T-helper 17 cell (primary cell): ENCODE measurements at places on chromosomes 4 and X.

DNA sequence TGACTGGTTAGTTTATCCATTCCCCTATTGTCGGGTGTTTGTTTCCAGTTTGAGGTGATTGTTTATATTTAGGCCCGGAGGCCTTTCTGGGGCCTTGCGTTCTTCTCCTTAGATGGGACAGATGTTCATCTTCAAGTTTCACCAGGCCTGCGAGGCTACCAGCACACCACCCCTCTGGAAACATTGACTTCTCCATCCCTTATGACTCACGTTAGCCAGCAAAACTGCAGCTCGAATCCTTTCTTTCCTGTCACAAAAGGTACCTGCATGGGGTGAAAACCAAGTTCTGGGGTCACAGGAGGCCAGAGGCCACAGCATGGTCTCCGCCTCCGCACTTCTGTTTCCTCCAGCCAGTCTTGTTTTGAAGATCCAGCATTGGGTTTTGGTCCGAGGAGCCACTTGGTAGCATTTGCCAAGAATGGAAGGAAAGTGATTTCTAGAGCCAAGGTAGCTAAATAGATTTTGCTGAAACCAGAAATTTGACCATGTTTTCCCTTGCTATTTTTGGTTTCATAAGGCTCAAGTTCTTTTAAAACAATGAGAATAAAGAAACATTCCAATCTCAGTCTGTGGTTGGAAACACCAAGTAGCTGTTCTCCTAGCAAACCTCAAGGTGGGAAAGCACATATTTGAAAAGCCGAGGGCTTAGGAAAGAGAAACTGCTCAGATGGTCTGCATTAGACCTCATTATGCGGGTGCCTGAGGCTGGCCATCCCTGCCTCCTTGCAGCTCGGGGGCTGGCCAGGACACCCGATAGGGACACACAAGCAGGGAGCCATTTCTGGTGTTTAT, 5.6 kb downstream of the NYX start:
- no peak for DNase-seq

DNA sequence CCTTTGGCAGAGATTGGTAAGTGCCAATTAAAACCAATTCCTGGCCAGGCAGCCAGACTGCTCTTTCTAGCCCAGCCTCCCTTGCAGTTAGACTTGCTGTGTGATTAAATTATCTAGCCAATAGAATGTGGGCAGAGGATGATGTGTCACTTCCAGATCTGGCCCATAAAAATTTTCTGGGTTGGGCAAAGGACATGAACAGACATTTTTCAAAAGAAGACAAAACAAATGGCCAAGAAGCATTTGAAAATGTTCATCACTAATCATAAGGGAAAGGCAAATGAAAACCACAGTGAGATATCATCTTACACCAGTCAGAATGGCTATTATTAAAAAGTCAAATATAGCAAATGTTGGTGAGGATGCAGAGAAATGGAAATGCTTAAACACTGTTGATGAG, 71.4 kb upstream of the STIM2 start:
- no peak for DNase-seq

GRCh38 chr4:129883996-129884395, 788.0 kb downstream of the C4orf33 start:
- no peak for DNase-seq

DNA sequence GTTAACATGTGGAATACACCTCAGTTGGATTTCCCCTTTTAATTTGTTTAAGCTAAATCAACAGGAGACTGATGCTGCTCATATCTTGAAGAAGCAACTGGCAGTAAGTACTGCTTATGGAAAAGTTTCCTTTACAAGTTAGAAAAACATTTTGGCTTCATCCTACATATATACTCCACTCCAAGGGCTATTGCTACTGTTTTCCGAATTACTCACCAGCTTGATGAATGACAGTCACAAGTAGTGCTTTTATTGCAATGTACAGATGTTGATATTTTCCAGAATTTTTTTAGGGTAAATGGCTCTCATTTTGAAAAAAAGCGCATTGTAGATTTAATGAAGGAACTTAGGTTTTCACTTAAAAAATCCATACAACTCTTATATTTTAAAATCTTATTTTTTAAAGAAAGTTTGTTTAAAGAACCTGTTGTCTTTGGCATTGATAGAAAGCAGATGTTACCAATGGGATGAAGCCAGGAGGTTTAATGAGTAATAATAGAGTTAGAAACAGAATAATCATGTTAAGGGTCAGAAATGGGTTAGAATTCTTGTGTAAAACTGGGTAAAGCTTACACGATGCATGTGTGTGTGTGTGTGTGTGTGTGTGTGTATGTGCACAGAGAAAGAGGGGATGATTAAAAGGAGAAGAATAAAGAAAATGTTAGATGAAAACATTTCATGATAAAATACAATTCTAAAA, 272.9 kb downstream of the CFAP299 start:
- DNase-seq, result no peak

DNA sequence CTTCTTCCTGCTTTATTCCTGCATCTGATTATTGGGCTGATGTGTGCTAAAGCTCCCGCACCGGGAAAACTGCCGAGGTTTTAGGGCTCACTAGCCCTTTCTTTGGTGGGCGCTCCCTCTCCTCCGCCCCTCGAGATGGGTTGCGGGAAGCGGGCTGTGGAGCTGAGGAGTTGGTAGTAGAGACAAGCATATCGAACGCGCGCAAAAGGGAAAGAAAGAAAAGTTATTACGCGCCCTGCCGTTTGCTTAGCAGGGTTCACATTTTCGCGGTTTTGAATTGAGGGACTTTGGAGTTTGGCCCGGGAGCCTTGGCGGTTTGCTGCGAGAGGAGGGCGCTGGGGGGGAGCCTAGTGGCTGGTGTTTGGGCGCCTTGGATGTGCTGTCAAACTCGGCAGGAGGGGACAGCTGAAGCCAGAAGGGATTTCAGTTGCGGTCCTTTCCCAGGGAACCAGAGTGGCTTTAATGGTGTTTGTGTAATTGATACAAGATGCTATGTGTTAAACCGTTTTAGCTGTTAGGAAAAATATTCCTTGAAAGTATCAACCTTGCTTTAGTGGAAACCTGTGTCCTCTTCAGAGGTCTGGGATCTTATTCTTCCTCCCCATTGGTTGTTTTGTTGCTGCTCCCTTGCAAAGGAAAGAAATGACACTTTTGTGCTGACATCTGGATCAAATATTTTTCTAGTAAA, 1.1 kb downstream of the GAB1 start:
- DNase-seq, result no peak

DNA sequence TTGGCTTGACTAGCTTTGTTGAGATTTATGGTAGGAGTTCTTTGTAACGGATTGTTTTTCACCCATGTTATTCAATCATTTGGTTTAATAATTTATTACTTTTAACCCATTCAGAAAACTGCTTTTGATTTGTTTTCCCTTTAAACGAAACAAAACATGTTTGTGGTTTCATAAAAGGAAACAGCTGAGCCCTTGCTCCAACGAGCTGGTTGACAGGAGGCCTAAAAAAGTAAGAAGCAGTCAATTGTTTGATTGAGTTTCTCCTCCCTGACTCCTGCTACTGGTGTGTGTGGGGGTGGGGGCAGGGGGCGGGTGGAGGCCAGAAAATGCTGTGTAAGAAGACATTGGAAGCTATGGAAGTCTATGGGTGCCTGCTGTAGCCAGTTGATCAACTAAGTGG, 102.8 kb downstream of the CHRDL1 start:
- no peak for DNase-seq

DNA sequence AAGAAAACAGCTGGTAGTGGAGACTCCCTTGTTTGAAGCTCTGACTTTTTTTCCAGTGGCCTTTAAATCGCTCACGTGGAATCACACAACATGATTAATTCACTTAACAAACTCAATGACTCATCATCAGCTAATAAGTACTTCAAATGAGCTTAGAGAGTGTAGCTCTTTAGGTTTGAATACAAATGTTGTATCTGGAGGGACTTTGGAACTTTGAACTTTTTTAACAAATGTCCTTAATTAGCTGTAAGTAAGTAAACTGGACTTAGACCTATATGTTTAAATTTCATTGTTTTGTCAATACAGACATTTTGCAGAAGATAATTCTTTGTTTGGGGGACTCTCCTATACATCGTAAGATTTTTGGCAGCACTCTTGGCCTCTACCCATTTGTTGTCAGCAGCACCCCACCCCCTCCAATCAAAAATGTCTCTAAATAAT, 581.1 kb downstream of the SPRY1 start:
- DNase-seq, result no peak

- DNase-seq, result no peak
Observed at GRCh38 chr4:3294401-3295241, 1.8 kb downstream of the RGS12 start.

DNA sequence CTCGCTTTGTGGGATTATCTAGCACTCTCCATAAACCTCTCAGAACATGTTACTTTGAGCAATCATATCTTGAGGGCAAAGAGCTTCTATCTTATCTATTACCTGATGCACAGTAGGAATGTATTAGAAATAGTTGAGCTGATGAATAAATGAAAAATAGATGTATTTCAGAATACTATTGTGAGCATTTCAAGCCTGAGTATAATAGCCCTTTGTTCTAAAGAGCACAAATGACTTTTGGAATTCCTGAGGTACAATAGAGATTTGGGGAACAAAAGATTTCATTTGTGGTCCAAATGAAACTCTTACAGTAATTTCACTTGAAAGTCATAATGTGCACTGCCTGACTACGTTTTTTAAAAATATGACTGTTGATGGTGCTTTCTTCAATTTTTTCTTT, 159.5 kb downstream of the UGT8 start:
- no peak for DNase-seq

DNA sequence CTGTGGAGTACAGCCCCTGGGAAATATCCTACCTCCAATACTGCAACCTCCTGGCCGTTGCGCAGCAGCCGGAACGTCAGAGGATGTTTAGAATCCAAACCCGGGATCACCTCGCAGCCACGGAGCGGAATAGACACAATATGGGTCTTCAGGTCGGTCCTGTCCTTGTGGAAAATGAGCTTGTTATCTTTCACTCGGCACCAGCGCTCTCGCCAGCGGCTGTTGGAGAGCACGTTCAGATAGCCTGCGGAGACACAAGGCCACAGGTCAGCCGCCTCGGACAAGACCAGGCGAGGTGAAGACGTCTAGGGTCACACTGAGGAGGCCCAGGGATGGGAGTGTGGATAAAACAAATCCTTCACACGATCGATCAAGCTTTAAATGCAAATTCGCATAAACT, 139.3 kb downstream of the AFAP1 start:
- DNase-seq, result no peak

DNA sequence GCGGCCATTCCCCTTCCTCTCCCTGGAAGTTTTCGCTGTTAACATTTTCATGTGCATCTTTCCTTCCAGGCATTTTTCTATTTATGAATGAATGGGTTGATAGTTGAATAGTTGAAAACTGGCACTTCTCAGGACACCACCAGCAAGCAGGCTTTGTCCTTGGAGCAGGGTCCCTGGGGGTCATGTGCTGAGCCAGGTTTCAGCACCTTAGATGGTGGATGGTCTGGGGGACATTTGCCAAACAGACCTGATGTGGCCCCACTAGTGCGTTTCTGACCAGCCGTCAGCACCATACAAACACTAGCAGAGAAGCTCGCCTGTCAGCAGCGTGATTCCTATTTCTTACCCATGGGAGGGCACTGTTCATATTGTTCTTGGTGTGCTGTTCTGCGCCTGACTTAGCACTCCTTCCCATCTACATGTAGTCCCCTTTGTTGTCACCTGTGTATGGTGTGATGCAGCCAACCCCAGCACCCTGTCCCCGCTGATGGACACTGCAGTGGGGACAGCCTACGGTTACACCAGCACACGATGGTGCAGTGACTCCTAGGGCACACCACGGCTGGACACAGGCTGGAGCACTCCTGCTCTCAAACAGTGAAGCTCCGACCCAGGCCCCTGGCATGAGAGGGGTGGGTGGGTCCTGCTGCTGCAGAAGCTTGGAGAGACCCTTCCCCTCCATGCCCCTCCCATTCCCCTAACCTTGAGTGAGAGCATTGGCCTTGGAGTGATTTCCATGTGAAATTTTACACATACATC, 27.2 kb upstream of the WFS1 start:
- DNase-seq, result no peak

- no peak for DNase-seq
Observed at GRCh38 chr4:7500404-7500803, 65.7 kb upstream of the PSAPL1 start.

DNA sequence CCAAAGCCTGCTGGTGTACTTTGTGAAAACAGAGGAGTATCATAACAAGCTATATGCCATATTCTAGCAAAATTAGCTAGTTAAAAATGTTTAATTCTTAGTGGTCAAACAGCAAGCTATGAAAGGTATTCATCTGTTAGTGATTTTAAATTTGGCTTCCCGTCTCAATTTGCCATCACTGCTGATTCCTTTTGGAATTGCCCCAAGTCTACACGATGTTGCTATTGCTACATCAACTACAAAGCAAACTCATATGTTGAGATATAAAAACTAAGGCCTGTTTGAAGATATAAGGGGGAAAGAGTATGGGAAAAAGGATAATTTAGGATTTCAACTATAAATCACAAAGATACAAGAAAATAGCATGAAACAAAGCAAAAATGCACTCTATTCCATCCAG, 146.1 kb downstream of the COL25A1 start:
- no peak for DNase-seq

DNA sequence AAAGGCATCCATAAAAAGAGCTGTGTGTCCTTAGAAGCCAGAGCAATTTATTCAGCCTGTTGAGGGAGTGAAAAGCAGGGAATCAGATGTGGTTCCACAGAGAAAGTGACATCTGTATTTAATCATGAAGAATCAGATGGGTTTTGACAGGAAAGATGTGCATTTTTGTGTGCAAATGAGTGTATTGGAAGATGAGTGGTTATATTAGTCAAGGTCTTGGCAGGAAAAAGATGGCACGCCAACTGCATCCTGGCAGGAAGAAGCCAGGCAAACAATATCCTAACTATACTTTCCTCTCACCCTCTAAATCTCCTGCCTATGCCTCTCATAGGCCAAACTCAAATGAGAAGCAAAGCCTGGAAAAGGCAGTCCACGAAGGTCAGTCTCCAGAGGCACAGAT, 59.1 kb downstream of the SCFD2 start:
- DNase-seq, result no peak

GRCh38 chr4:84809946-84810345, 156.5 kb downstream of the WDFY3 start:
- no peak for DNase-seq

DNA sequence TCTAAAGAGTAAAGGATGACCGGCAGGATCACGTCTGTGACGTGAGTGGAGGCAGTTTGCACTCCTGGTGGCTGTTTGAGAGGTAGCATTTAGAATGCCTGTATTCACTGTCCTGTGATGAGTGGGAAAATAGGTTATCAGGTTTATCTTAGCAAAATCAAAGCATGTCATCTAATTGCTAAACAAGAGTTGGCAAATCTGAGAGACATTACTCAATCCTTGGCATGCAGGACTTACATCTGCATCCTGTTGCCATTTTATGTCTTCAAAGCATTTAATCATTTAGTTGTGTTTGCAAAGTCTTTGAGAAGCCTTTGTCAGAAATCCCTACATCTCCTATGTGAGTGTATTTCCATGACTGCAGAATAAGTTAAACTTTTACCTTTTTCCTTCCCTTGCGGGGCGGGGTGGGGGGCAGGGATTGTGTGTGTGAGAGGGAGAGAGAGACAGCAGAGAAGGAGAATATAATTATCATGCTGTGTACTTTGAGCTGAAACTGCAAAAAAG, 41.4 kb upstream of the MSANTD1 start:
- no peak for DNase-seq

- no peak for DNase-seq
Observed at GRCh38 chr4:147765121-147765529, 33.2 kb downstream of the ARHGAP10 start.
